ENCODE measurements at places on chromosomes 1 and 21. TPM values are rescaled to one million over a fixed set of nuclear protein-coding genes. Genes with fewer than 3 reads are reported as not detected.

SPRR3 gene
- not detected for total RNA-seq

DNA sequence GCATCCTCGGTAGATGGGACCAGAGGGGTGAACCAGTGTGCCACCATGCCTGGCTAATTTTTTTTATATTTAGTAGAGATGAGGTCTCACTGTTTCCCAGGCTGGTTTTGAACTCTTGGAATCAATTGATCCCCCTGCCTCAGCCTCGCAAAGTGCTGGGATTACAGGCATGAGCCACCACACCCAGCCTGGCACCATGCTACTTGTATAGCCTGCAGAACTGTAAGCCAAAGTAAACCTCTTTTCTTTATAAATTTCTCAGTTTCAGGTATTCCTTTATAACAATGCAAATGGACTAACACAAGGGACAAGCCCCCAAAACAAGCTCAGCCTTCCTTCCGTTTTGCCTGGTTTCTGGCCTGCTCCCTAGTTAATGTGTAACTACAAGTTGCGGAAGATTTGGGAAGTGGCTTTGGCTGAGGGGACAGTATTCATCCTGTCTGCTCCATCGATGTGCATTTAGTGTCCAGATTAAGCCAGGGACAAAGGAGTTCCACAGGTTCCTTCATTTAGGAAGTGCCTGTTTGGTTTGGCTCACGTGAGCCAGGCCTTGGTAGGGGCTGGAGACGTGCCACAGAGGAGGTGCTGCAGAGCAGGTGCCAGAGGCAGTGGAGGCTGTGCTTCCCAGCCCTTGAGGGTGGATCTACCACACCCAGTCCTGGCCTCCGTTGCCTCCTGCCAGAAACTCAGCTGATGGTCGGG, 4.4 kb downstream of the AVPR1B start:
- DNase-seq, result no peak

DNA sequence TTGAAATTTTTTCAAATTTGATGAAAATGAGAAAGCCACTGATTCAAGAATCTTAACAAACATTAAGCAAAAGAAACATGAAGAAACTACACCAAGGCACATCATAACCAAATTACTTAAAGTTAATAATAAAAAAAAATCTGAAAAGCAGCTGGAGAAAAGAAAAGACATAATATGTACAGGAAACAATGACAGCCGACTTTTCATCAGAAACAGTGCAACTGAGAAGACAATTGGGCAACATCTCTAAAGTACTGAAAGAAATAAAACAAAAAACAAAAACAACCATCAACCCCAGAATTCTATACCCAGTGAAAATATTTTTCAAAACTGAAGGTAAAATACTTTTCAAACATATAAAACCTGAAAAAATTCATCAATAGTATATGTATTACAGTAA, 73.8 kb upstream of the DMRTA2 start:
- DNase-seq, result no peak

- peak; percentile 22 for DNase-seq
Observed at GRCh38 chr1:229407206-229408026, 26.5 kb downstream of the ACTA1 start.

COL24A1 gene
- total RNA-seq, result not detected

S100B gene
- not detected for total RNA-seq

- DNase-seq, result no peak
Observed at GRCh38 chr21:44449473-44450363, 5.6 kb upstream of the LRRC3 start.

DNA sequence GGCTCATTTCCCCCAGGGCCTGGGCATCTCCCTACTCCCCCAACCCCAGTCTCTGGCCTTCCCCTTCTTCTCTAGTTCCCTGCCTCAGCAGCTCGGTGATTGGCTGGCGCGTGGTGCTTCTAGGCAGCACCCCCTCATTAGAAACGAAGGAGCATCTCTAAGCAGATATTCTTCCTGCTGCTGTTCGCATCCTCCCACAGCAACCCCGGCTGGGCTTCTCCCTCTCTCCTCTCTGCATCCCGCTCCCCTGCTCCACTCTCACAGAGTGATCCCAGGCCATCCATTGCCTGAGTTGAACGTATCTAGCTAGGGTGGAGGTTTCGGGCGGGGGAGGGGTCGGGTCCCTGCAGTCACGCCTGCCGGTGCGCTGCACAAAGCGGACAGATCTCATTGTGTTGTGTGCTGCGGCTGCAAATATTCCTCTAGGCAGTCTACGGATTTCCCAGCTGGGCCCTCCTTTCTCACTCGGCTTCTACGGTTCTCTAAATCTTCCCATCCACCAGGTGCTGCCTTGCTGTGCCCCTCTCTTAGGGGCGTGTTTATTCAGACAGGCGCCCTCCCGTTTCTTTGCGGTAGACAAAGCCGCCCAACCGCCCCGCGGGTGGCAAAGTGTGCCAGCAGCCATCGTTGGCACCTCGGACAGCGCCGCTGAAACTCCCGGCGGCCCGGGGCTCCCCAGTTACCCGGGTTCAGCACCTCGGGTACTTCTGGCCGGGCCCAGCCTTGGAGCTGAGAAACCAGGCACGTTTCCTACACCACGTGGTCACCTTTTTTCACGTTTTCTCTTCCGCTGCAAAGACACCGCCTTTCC, 2.2 kb downstream of the CACNA1E start:
- no peak for DNase-seq

DNA sequence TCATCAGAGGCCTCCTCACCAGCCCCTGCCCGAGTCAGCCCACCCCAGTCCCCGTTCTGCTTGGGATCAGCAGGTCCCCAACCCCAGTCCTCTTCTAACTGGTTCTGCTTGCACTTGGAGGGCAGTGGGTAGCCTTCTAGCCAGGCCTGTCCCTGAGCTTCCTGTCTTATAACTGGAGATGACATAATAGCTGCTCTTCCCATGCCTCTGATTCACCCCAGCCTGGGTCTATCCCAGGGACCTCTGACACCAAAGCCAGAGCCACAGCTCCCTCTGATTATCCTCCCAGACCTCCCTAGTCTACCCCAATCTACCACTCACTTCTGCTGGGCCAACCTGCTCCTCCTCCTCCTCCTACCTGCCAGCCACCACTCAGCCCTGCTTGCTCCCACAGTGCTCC, 31.4 kb downstream of the IQGAP3 start:
- no peak for DNase-seq

DNA sequence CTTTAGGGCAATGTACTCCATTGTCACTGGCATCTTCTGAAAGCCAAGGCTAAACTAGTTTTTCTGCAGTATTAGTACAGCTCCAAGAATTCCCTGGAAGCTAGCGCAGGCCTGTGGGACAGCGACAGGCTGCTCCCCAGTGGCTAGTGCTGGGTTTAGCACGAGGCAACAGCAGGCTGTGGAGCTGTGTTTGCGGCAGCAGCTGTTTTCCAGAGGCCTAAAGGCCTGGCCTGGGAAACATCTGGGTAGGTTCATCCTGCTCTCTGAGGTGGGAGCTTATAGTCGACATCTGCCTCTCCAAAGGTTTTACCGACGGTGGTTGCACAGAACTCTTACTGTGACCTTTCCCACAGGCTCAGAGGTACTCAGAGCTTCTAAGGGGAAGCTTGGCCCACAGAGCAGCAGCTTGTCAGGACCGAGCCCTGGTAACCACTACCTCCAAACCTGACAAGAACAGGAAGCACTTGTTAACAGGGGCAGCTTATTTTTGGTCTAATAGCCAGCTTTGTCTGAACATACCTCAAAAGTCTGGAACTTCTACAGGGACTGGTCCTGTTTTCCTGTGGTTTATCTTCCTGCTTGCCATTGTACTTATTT, 17.2 kb downstream of the CC2D1B start:
- no peak for DNase-seq

KIF14 gene
- 15.2 TPM for total RNA-seq

DNA sequence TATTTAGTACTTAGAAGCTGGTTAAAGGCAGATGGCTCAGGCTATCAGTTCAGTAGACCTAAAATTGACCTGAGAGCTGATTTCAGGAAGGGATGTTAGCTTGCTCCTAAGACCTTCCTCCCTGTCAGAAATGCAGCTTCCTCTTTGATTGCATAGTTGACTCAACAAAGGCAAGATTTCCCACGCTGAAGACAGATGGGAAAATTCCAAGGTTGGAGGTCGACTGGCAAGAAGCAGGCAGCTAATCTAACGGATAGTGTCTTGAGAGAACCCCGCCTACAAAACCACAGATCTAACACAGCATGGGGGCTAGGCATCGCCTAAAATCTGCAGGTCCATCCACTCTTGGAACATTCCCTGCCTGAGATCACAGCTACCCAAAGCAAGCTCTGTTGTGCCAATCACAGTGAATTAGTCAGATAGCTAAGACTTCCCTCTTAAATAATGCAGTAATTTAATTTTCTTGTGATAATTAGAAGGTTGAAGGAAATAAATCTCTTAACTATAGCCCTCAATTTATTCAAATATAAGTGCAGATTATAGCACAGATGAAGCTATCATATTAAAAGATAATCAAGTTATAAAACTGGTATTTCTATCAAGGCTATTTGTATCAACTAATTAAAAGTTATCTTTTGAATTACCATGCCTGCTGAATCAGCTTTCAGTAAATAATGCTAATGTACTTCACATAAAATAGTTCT, 357.8 kb upstream of the SGIP1 start:
- DNase-seq, result no peak

CADM3 gene
- not detected for total RNA-seq

LINGO4 gene
- total RNA-seq, result not detected

DNA sequence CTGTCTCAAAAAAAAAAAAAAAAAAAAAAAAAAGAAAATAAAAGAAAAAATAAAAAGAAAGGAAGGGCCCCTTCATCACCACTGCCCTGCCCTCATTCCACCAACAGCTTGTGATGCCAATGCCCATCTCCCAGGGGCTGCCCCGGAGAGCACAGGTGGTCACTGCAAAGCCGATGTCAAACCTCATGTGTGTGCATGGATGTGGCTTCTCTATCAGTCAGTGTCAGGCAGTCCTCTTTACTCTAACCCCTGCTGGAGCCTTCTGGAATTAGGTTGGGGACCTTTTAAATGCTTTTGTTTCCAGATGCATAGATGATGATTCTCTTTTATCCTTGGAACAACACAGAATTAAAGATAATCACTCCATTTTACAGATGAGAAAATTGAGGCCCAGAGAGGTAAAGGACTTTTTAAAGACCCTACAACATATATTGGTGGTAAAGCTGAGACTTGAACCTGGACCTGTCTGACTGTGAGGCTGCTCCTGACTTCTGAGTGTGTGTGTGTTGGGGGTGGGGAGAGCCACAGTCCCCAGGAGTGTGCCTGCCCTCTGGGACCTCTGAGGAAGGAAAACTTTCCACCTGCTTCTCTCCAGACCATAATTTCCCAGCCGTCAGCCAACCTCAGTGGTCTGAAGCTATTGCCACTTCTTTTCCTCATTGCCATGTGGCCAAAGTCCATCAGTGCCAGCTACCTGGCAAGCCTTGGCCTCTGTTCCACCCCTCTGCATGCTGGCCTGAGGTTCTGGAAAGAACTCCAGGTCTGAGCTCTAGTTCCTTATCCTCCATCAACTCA, 3.0 kb upstream of the TMEM54 start:
- DNase-seq, result no peak

Data from Karpas-422 (cell line).